Stimulated activated CD4-positive, alpha-beta T cell treated with anti-CD3 and anti-CD28 coated beads, Interleukin-12 subunit alpha, Interleukin-12 subunit beta, amount 100 ng/mL, for 48 hours (primary cell): ENCODE measurements at places on chromosomes 7 and 10.

DNA sequence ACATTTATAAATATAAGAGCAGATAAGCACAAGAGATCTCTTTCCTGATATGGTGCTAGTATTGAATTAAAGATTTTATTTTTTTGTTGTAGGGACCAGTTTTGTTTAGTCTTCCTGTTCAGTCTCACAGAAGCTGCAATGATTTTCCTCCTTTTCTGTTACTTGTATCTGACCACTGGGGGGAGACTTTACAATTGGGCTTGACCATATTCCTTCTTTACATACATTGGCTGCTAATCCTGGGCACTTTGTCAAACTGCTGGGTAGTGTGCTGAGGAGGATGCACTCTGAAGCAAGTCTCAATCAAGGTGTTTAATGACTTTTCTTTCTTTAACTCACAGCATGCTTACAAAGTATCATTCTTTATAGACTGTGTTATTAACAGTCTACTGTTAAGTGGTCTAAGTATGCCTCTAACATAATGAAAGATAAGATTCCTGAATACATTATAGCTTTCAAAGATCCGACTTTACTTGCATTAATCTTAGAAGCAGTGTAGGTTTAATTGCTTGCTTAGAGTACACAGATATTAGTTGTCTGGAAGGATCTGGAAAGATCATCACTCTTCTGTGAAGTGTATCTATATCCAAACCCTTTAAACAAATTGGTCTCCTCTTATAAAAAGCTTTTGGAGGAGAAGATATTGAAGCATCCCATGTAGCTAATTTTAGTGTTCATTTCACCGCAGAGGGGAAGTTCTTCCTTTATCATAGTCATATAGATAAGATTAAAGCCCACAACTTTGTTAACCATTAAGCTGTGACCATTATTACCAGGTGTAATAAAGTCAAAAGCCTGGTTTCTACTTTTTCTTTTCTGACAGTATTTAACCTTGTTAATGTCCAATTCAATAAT is 3.1 kb downstream of the PALS2 start:
- DNase-seq: no peak

- DNase-seq: no peak
Observed at GRCh38 chr10:110643653-110644597, at the start of gene RBM20. TSS of gene RBM20 (plus strand) at chr10:110644336. CDS start at chr10:110644455, 119 bp downstream.

GRCh38 chr10:15562578-15562977 is 157.1 kb downstream of the ITGA8 start:
- DNase-seq: no peak

GRCh38 chr7:50956522-50957155 is 173.9 kb upstream of the GRB10 start:
- DNase-seq: no peak

GRCh38 chr7:30765408-30765807 is 5.8 kb upstream of the MINDY4 start:
- no peak for DNase-seq
